ENCODE measurements at places on chromosomes 16 and 17.

GRCh38 chr17:4018446-4018845, 54.2 kb upstream of the ATP2A3 start:
- no peak for DNase-seq

DNA sequence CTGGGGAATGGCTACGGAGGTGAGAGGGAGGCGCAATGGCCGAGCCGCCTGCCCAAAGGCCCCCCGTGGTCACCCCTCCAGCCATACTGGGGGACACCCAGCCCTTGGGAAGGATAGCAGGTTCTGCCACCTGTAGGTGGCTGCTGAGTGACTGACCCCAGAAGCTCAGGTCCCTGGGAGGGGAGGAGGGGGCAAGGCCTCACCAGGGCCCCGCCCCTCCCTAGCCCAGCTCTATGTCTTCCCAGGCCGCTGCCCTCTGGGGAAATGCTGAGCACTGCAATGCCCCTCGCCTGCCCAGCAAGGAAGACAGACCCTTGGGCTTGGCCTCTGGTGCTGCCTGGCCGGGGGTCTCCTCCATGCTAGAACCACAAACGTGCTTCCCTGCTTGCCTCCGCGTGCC, 11.4 kb upstream of the CLDN9 start:
- no peak for DNase-seq

GRCh38 chr17:19610879-19611278, 37.7 kb upstream of the ALDH3A2 start:
- DNase-seq: no peak

DNA sequence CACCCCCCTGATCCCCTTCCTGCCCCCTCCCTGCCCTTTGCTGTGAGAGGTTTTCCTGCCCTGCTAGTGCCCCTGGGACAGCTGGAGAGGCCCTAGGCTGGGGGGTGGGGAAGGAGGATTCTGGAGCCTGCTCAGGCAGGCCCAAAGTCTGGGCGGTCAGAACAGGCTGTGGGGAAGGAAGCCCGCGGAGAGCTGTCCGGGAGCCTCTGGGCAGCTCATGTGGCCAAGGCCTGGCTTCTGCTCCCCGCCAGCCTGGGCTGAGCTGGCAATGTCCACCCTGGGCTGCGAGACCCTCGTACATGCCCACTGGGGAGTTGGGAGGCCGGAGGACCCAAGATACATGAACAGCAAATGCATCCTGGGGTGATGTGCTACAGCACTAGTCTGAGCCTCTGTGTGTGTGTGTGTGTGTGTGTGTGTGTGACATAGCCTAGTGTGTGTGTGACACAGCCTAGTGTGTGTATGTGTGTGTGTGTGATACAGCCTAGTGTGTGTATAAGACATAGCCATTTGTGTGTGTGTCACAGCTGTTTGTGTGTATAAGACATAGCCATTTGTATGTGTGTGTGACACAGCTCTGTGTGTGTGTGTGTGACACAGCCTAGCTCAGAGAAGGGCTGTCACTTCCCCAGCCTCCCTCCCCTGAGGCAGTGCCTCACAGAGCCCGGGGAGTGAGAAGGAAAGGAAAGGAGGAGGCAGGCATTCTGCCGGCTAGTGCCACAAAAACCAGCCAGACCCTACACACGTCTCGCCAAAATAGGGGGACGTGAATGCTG, 201.4 kb upstream of the CIBAR2 start:
- DNase-seq: no peak

- DNase-seq: no peak
These were observed 7.8 kb downstream of the LGALS3BP start for GRCh38 chr17:78971756-78972506.

All from activated T-cell treated with anti-CD3 and anti-CD28 coated beads for 24 hours (primary cell).